ENCODE measurements at places on chromosomes 16 and 17.

- peak; percentile 56 for DNase-seq
Observed at GRCh38 chr17:59893676-59894100, 767 bp downstream of the RPS6KB1 start.

DNA sequence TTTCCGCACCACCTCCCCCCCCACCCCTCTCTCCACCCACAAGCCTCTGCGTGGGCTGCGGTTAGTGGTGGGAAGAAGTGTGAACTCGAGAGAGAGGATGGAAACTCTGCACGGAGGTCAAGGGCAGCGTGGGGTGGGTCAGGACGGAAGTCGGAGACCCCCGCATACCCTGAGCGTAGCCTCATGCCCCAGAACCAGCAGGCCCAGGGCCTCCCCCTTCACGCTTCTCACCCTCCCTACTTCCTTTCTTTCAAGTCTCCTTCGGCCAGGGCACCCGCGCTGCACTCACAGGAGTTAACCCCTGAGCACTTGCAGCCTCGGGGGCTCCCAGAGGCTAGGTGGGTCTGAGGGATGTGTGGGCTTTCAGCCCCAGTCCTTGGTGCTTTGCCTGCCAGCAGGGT, 9.2 kb downstream of the TBKBP1 start:
- DNase-seq: no peak

- DNase-seq: no peak
Observed at GRCh38 chr16:81821436-81822128, 42.5 kb downstream of the PLCG2 start.

- no peak for DNase-seq
Observed at GRCh38 chr17:17466511-17466910, 10.3 kb upstream of the MED9 start.

DNA sequence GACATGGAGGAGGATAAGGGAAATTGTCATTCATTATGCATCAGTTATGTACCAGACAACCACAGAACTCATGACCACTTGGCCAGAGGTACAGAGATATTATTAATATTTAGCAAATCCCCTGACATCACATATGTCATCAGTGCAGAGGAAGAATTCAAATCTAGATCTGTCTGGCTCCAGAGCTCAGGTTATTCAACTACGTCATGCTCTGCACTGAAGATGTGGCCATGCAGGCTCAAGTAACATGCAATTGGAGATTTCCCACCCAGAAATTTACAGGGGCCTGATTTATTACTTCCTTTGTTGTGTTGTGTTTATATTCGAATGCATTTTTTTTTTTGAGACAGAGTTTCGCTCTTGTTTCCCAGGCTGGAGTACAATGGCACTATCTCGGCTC, 224.3 kb downstream of the HS3ST4 start:
- DNase-seq: no peak

DNA sequence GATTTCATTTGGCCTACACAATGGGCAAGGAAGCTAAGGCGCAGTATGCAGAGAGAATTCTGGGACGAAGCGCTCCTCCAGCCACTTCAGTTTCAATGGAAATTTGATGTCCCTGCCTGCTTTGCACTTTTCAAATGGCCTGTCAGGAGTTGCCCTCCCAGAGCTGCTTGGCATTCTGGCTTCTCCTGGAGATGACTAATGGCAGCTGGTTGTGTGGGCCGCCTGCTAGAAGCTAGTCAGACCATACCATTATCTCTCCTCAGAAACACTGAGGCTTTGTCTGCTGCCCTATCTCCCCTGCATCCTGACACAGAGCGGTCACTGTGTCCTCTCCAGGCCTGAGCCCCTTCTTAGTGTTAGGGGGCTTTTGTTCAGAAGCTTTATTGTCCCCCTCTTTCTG, 180.1 kb downstream of the SPECC1 start:
- peak; percentile 11 for DNase-seq

GRCh38 chr16:85385463-85386331, 227.4 kb upstream of the GSE1 start:
- no peak for DNase-seq

DNA sequence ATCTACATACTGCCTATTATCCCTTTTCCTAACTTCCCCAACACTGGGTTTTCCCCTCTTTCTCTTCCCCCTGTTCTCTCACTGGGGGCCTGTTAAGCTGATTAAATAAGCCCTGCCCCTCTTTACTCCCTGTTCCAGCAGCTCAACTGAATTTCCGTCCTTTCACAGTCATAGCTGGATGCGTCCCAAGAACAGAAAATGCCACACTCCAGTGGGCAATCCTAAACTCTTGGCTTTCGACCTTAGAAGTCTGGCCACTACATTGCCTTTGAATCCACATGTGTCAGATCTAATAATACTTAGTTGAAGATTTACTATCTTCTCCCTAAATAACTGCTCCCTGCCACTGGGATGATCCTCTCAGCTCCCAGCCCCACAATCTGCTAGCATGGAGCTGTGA, 34.5 kb downstream of the KCNJ16 start:
- no peak for DNase-seq

- no peak for DNase-seq
Observed at GRCh38 chr16:90002759-90003158, 16.5 kb downstream of the DBNDD1 start.

- DNase-seq: no peak
Observed at GRCh38 chr16:10566613-10567012, 13.8 kb downstream of the EMP2 start.

- no peak for DNase-seq
Observed at GRCh38 chr17:37714897-37715296, 30.0 kb downstream of the HNF1B start.

DNA sequence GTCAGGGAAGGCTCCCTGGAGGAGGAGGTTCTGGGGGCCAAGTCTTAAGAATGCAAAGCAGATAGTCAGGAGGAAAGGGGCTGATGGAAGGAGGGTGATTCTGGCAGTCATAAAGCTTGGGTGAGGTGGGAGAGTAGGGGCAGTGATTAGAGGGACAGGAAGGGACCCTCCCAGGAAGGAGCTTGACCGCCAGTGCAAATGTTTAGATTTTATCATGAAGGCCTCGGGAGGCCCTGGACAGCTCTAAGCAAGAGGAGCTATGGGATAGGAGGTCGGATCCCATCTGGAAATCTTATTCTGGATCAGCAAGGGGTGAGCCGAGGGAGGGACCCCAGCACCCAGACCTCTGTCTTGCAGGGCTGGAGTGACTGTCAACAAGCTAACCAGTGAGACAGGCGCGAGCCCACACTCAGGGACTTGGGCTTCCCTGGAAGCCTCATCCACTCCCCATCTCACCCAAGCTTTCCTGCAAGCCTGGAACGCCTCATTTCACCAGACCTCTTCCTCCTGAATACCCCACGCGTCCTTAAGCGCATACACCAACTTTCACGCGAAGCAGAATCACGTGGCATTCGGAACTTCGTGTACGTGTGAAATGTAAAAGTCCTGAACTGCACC, 52.0 kb upstream of the CBX4 start:
- no peak for DNase-seq

DNA sequence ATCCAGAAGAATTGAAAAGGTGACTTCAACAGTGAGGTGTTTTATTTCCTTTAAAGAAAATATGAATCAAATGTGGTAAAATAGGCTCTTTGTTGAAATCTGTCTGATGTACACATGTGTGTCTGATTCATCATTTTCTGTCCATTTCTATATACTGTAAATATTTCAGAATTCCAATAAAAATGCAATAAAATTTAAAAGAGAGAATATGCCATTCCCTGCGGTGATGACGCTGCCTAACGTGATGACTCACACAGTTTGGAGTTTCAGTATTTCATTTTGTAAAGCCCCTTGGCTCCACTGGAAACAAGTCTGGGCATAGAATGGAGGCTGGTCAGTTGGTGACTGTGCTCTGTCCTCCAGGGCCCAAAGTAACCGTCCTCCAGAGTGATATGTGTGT, 482.5 kb upstream of the CDH5 start:
- DNase-seq: no peak

DNA sequence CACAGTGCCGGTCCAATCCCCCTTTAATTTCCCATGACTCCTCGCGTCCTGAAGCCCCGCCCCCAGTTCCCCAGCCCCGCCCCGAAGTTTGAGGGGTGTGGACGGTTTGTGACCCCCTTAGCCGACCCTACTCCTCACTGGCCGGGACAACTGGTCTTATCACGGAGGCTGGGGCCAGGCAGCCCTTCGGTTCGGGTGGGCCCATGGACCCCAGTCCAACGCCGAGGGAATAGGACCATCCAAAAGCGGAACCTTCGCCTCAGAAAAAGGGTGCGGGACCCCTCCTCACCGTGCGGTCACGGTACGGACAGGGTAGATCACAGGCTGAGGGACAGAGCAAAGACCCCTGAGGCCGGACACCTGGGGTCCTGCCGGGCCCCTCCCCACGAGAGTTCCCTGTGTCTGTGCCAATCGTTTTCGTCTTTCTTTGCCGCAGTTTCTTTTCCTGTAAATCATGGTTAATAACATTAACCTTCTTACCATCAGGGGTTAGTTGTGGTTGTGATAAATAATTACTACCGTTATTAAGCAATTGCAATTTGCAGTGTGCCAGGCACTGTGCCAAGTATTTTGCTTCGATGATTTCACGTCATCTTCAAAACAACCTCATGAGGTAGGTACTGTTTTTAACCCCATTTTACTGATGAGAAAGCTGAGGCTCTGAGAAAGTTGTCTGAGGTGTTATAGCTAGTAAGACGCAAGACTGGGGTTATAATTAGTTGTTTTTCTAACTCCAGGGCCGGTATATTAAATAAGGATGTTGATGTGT, 543 bp downstream of the TMUB2 start:
- peak; percentile 54 for DNase-seq

- DNase-seq: peak; percentile 8
Observed at GRCh38 chr17:57849163-57849873, 526 bp downstream of the MRPS23 start.

GRCh38 chr17:72376526-72377345, 255.9 kb downstream of the SOX9 start:
- DNase-seq: no peak

DNA sequence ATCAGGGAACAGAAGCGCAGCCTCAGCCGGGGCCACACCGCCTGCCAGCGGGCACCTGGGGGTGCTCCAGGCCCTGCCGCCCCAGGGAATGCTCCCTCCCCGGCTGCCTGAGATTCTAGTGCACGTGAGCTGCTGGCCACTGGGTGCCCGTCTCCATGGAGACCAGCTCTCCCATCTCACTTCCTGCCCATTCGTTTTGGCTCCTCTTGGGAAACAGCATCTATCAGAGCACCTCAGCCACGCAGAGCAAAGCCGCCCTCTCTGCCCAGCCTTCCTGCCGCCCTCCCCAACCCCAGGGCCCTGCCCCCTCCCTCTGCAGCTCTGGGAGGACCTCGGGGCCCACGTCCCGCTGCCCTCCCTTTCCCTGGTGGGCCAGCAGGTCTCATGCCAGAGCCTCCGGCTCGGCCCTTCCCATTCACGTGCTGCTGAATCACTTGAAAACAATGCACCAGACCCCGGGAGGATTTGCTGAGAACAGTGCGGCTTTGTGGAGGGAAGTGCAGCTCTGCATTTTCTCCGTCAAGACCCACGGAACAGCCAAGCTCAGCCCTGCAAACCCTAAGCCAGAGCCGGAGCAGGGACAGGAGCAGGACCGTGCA, 19.4 kb downstream of the CEP295NL start:
- peak; percentile 40 for DNase-seq

DNA sequence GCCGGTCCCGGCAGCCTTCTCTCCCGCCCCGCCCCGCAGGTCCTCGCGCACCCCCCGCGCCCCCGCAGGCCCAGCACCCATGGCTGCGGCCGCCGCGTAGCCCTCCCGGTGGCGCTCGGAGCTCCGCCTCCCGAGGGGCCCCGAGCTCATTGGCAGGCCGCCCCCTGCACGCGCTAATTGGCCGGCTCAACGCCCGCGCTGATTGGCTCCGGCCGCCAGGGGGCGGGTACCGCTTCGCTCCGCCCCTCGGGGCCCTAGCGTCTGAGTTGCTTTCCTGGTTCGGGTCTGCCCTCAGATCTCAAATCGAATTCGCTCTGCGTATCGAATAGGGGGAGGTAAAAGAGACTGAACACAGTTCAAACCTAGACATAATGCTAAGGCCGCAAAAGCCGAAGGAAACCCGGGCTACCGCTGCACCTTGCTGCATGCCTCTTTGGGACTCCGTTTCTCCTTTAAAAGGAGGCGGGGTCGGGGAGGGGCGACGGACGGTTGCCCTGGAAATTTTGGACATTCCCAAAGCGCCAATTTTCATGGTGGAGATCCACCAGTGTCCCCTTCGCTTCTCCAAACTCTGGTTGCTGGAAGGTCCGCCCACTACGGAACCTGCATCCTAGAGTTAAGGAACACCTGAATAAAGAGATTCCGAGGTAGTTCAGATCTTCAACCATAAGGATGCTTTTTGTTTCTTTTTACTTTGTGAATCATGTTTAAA, at the start of gene DEXI:
TSS of gene DEXI (minus strand) at position 117 of the 712 bp plus-strand sequence. CDS start 463 bp downstream, outside the sequence.
- DNase-seq: peak; percentile 90

DNA sequence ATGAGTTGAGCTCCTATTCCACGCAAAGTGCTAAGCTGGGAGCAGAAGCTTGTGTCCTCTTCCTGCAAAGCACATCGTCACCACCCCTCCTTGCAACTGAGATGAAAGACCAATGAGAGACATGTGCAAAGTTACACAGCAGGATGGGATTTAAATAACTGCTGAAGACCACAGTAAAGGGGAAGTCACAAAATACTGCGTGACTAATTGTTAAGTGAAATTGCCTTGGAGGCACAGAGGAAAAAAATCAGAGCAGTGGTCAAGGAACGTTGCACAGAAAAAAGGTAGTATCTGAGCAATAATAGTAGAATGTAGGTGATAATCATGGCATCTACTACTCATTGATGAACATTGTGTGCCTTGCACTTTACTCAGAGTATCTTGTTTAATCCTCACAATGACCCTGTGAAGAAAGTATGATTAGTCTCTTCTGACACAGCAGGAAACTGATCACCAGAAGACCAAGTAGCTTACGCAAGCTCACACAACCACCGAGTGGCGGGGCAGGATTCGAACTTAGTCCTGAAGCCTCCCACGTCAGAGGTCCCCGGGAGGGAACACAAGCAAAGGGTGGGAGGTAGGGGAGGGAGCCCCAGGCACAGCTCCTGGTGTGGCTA, 15.4 kb upstream of the MYO18A start:
- DNase-seq: no peak

DNA sequence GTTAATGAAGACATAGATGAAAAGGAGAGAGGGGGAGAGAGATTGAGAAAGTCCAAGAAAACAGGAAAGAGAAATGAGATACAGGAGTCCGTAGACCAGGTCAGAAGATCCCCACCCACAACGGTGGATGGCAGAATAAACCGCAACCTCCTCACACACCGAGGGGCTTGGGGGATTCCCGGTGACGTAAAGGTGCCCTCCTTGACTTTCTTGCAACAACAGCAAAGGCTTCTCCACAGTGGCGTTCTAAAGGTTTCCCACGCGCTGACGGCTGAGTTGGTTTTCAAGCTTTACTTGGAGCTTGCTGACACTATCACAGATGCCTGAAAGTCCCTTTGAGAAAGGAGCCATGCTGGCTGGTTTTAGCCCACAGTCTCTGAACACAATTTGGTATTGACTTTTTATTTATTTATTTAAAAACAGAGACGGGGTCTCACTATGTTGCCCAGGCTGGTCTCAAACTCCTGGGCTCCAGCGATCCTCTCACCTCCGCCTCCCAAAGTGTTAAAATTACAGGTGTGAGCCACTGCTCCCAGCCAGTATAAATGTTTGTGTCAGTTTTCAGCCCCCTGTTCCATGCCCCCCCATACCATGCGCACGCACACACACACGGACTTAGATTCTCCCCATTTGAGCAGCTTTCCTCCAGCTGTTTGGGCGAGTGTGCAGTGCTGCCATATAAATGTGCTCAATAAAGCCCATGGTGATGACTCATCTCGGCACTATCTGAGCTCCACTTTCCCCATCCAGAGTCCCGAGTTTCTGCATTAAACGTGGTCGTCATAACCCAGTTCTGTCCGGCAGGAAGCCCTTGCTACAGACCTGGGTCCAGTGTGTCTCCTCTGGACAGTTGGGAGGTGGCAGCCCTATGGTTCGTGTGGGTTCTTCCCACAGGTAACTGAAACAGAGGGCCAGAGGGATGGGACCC, 33.0 kb upstream of the SEC14L1 start:
- no peak for DNase-seq

- no peak for DNase-seq
Observed at GRCh38 chr16:49638673-49639610, 217.0 kb downstream of the ZNF423 start.
